ENCODE measurements at places on chromosomes 13 and 19. TPM values are rescaled to one million over a fixed set of nuclear protein-coding genes. Genes with fewer than 3 reads are reported as not detected.

- H3K27ac ChIP-seq: peak overlapping the region; percentile 80
- H3K27me3 ChIP-seq: no peaks in the 10 kb centered on the region
- peaks cover 7% of the 10 kb centered on the region for H3K4me1 ChIP-seq
- H3K4me3 ChIP-seq: no peak overlapping the region
- no peaks in the 10 kb centered on the region for H3K36me3 ChIP-seq
Observed at GRCh38 chr19:2680808-2681207, 21.7 kb downstream of the GNG7 start.

DNA sequence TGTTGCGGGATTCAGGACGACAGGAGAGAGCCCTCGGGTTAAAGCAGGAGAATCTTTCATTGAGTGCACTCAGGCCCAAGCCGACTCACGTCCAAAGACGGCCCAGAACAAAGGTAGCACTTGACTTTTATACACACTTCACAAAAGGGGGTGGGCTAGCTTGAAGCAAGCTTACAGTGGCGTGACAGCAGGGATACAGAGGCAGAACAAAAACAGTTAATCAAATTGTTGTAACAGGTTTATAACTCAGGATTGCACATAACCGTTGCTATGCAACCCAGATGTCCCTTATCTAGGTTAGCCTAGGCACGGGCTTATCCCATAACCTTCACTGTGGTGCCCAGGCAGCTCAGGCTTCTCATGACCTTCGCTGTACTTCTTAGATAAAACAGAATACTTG lies 2.0 kb downstream of the MED25 start:
- DNase-seq: no peak
- peak overlapping the region; percentile 100 for H3K27ac ChIP-seq
- H3K4me3 ChIP-seq: no peak overlapping the region
- H3K36me3 ChIP-seq: no peaks in the 10 kb centered on the region

LRRC63 gene
- total RNA-seq: 0.60 TPM

GRCh38 chr13:72662548-72662947 lies 64.9 kb downstream of the MZT1 start:
- peaks cover 34% of the 10 kb centered on the region for H3K27me3 ChIP-seq
- no peak overlapping the region for H3K4me3 ChIP-seq
- H3K4me1 ChIP-seq: no peaks in the 10 kb centered on the region
- peaks cover 2% of the 10 kb centered on the region for H3K36me3 ChIP-seq
- H3K27ac ChIP-seq: no peak overlapping the region

CD177 gene
- not detected for total RNA-seq

SYNE4 gene
- total RNA-seq: 2.0 TPM

DNA sequence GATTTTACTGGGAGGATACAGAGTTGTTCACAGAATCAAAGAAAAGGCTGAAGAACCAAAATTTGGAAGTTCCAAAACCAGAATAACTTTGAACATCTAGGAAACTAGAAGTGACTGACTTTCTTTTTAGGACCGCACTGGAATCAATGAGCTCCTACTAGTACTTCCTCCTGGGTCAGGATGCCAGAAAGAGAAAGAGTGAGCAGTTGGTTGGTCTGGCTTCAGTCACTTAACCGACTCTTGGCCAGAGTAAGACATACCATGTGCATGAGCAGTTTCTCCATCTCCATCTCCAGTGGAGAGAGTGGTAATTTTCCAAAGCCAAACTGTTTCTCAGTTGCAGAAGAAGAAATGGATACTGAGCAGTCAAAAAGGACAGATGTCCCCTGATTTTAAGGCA lies 27.1 kb upstream of the MTUS2 start:
- no peak overlapping the region for H3K4me3 ChIP-seq
- DNase-seq: no peak
- peaks cover 4% of the 10 kb centered on the region for H3K4me1 ChIP-seq

PCP2 gene
- 9.1 TPM for total RNA-seq

DNA sequence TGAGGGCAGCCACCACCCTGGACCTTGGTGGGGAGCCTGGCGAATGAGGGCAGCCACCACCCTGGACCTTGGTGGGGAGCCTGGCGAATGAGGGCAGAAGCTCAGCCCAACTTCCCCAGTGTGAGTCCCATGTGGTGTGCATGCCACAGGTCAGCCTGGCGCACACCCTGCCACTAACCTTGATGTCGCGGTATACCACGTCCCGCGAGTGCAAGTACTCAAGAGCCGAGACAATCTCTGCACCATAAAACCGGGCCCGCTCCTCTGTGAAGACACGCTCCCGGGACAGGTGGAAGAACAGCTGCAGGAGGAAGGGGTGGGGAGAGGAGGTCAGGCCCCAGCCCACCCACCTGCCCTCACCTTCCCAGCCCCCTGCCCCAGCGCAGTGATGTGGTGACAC lies 11.3 kb upstream of the CCNP start:
- DNase-seq: no peak
- H3K27ac ChIP-seq: peak overlapping the region; percentile 16
- H3K4me1 ChIP-seq: peaks cover 10% of the 10 kb centered on the region
- H3K36me3 ChIP-seq: peaks cover 5% of the 10 kb centered on the region
- no peaks in the 10 kb centered on the region for H3K27me3 ChIP-seq

- no peaks in the 10 kb centered on the region for H3K4me1 ChIP-seq
- no peaks in the 10 kb centered on the region for H3K27me3 ChIP-seq
- no peak for DNase-seq
- H3K36me3 ChIP-seq: no peaks in the 10 kb centered on the region
- H3K4me3 ChIP-seq: no peak overlapping the region
- H3K27ac ChIP-seq: peak overlapping the region; percentile 19
Observed at GRCh38 chr19:18669524-18669817, 14.0 kb upstream of the CRTC1 start.

BRME1 gene
- total RNA-seq: 1.7 TPM

DNA sequence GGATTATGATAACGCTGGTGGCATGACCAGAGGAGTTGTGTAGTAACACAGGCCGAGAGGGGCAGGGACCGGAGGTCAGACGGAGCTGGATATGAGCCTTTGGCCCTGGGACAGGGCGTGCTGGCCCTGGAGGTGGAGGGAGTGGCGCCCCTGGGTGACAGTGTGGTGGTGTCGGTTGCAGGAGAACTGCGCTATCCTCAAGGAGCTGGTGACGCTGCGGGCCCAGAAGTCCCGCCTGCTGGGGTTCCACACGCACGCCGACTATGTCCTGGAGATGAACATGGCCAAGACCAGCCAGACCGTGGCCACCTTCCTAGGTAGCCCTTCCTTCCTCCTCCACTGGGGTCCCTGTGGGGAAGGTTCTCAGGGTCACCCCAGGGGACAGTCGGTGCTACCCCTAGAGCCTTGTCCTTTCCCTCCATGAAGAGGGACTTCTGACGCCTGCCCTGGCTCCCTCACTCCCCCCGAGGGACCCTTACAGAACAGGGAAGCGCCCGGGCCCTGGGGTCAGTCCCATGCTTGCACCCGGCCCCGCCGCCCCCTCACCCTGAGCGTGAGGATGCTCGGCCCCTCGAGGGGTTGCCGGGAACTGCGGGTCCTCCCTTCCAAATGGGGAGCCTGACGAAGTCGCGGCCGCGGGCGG lies 12.8 kb upstream of the ZNF554 start:
- peaks cover 7% of the 10 kb centered on the region for H3K36me3 ChIP-seq
- DNase-seq: no peak
- no peak overlapping the region for H3K4me3 ChIP-seq

CYP4F12 gene
- 1.9 TPM for total RNA-seq

GRCh38 chr13:103908911-103909310 lies 842.7 kb upstream of the SLC10A2 start:
- H3K4me1 ChIP-seq: no peaks in the 10 kb centered on the region
- no peak overlapping the region for H3K4me3 ChIP-seq
- no peak for DNase-seq
- H3K27ac ChIP-seq: no peak overlapping the region

SYT5 gene
- total RNA-seq: 3.8 TPM

DNA sequence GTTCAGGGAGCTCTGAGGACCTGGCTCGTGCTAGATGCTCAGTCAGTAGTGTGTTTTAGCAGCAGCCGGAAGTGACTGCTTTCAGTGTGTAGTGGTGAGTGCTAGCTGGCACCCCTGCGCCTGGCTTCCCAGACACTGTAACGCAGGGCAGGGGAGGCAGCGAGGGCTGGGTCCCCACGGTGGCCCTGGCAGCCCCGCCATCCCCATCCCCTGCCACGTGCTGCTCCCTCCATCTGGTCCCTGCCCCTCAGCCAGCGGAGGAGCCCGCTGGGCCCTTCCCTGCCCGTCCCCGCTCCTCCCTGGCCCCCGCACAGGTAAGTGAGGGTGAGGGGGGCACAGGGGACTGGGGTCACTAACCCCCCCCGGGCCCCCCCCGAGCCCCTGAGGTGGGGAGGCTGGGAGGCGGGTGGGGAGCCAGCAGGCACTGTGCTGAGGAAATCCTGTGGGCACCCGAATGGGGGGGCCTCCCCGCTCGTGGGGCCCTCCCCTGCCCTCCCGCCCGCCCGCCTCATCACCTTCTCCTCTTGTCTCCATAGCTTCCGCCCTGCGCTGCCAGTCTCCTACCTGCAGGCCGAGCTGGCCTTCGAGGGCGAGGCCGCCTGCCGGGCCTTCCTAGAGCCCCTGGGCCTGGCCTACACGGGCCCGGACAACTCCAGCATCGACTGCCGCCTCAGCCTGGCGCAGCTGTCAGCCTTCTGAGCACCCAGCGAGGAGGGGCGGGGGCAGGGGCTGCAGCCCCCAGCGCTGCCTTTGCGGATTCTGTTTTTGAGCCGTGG lies 3.2 kb downstream of the LENG9 start:
- peak overlapping the region; percentile 85 for H3K27ac ChIP-seq
- peak overlapping the region; percentile 41 for H3K4me3 ChIP-seq
- H3K36me3 ChIP-seq: peaks cover 10% of the 10 kb centered on the region
- no peaks in the 10 kb centered on the region for H3K27me3 ChIP-seq

PRRG2 gene
- total RNA-seq: 1.3 TPM

IL12RB1 gene
- total RNA-seq: 56.7 TPM

APOE gene
- total RNA-seq: 2.0 TPM

GRCh38 chr13:101308247-101309013 lies 107.9 kb downstream of the NALCN start:
- H3K27ac ChIP-seq: no peak overlapping the region
- no peak for DNase-seq
- H3K4me3 ChIP-seq: no peak overlapping the region

HIPK4 gene
- total RNA-seq: not detected

MAST3 gene
- 50.8 TPM for total RNA-seq
